NCI-H1417 treated with DMSO at 0.1 percent for 48 hours (cell line): ENCODE measurements at places on chromosomes 3 and 15.

- DNase-seq = no peak
Measured at GRCh38 chr3:123405936-123406510, 42.9 kb downstream of the ADCY5 start.

DNA sequence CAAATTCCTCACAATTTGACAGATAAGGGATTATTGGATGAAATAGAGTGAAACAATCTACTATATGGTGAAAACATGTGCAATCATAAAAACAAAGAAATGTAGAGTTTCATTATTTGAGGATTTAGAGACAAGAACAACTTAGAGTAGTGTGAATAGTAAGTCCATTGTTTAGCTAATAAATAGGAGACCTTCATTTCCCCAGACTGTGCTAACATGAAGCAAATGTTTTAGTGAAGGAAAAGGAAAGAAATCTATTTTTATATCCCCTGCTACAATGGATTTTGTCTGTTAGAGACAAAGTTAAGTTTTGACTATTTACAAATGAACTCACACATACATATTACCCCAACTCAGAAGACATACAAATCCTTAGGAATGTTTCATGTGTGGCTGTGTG is 77.8 kb downstream of the EFL1 start:
- no peak for DNase-seq

DNA sequence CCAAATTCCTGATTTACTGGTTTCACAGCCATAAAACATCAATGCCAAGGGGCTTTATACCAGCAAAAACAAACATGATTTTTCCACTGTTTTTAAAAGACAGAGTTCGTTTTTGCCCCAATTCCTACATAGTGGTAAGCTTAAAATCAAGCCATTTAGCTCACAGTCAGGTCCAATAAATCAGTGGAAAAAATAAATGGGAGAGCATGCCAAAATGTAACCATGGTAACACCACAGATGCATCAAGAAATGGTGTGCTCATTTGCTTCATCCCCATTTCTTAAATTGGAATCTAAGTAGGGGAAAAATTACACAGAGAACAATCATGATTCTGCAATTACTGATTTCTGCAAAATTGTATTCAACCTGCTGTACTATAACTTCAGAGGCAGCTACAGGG is 418.8 kb downstream of the MAGI1 start:
- no peak for DNase-seq

DNA sequence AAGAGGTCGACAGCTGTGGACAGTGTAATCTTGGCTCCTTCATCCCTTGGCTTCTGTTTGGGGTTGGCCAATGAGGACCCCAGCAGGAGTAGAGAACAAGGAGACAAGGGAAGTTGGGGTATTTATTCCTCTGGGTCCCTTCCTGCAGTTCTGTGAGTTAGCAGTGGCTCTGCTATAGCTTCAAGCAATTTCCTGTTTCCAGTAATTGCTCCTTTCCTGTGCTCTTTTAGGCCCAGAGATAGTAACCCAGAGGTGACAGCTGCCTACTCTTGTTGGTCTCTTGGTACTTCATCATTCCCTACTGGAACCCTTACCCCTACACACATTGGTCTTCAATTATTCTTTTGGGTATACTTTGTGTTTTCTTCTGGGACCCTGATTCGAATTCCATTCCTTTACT is 92.9 kb downstream of the NR1D2 start:
- DNase-seq = no peak

DNA sequence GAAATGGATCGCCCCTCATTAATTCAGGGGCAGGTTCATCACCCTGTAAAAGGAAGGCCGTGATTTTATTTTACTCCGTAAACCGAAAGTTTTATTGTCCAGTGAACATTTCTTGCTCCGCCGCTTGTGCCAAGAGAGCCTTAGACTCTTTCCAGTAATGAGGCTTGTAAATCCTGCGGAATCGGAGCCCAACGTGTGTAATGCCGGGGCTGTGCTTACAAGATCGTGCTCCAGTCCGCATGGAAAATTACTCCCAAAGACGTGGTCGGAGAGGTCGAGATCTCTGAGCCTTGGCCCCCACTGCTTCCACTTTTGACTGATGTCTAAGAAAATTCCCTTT is 649 bp upstream of the PLOD2 start:
- no peak for DNase-seq

- no peak for DNase-seq
Measured at GRCh38 chr3:195904368-195904767, 4.0 kb downstream of the TNK2 start.

- DNase-seq = no peak
Measured at GRCh38 chr3:110808630-110809029, 263.0 kb upstream of the NECTIN3 start.

GRCh38 chr15:28125673-28126651 is 26.8 kb upstream of the OCA2 start:
- peak; percentile 53 for DNase-seq

DNA sequence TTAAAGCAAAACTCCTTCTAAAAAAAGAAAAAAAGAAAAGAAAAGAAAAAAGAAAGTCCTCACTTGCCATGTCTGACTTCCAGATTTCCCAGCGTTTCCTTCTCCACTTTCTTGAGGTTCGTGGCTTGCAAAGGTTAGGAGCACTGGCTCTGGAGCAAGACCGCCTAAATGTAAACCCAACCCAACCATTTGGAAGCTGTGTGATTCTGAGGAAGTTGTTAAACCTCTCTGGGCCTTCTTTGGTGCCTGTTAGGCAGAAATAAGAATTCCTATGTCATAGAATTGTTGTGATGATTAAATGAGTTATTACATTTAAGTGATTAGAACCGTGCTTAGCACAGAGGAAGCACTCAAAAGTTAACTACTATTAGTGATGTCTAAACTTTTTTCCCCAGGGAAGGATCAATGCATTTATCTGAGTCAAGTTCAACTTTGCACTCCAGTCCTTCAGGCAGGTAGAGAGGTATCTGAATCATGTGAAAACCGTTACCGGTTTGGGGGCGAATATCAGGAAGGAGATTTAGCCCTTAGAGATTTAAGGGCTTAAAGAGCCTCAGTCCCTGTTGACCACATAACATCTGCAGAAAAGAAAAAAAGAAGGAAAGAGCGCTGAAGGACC is 78.3 kb upstream of the HES1 start:
- DNase-seq = no peak

- DNase-seq = no peak
Measured at GRCh38 chr15:80531388-80531787, 127.2 kb downstream of the ARNT2 start.

GRCh38 chr15:41881550-41881919 is 12.3 kb downstream of the SPTBN5 start:
- no peak for DNase-seq

- DNase-seq = no peak
Measured at GRCh38 chr3:188156056-188156455, 2.1 kb downstream of the LPP start.

DNA sequence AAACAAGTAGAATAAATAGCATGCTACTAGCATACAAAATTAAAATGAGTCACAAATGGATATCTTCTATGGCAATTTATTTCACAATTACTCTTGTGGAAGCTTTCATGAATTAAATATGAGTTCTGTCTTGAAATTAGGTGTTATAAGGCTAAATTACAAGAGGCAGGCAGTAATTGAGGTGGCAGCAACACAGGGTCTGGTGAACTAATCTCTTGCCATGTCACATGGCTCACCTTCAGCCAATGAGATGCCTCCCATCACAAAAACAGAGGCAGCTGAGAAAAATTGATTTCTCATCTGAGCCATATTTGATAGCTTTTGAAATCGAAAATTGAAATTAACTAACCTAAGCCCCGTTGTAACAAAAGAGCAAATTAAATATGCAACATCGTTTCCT is 268.8 kb downstream of the NR2F2 start:
- no peak for DNase-seq

DNA sequence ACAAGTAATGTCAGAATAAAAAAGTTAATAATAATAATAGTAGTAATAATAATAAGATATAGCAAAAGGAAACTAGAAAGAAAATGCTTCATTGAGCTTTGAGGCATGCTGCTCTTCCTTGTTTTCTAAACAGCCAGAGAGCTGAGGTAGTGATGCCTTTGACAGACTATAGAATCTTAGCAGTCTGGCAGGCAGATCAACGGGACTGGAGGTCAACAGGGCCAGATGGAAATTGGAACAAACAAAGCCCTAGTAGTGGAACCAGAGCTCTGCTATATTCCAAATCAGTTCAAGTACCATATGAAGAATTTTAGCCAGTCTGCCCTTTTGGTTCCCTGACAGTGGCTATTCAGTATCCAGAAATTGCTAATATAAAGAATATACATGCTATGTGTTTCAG is 278.6 kb downstream of the NLGN1 start:
- DNase-seq = no peak

- DNase-seq = no peak
Measured at GRCh38 chr3:161475905-161476304, 20.7 kb upstream of the OTOL1 start.

DNA sequence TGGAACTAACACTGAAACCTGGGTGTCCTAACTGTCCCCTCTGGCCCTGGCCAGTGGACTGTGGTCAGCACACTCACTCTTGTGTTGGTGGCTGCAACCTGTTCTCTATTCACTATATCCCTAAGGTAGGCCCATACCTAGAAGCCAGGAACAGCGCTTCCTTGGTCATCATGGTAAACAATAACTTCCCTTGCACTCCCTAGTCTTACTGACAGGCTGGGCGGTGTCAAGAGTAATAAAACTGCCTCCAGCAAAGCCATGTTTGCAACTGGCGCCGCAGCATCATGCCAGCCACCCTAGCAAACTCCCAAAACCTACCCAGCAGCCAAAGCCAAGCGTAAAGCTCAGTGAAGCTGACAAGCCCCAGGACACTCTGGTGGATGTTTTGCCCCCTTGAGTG is 63.1 kb upstream of the TSEN2 start:
- DNase-seq = no peak

DNA sequence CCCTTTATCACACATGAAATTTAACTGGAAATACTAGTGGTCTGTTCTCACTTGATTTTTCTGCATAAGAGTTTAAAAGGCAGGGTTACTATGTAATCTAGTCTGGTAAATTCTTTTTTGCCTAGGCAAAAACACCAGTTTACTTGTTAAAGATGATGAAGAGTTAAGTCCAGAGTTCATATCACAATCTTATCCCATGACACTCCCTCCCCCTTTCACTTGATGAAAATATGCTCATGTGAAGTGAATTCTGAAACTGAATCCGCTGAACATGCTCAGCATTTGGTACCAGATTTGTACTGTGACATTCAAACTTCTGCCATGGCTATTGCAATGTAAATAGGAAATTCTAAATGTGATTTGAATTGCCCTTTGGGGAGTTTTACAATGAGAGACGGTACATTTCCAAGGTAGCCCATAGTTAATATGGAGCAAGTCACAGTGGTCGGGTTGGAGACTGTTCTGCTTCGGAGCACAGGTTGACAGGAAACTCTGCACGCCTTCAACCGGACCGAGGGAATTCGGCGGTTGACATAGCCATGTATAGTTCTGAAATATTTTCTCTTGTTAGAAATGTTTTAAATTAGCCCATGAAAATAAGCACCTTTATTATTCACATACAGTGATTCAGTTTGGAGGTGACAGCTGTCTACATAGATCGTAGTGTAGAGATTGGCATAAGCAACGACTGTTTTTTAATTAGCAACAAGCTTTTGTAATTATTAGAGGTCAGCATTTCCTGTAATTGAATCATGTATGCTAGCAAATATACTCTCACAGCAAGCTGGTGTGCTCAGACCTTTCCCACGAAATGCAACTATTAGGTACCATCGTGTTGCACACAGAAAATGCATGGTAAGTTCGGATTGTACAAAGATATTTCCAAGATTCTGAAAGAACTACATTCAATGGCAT is 768.6 kb upstream of the GOLIM4 start:
- DNase-seq = no peak

GRCh38 chr3:153881201-153881600 is 240.0 kb upstream of the ARHGEF26 start:
- no peak for DNase-seq

DNA sequence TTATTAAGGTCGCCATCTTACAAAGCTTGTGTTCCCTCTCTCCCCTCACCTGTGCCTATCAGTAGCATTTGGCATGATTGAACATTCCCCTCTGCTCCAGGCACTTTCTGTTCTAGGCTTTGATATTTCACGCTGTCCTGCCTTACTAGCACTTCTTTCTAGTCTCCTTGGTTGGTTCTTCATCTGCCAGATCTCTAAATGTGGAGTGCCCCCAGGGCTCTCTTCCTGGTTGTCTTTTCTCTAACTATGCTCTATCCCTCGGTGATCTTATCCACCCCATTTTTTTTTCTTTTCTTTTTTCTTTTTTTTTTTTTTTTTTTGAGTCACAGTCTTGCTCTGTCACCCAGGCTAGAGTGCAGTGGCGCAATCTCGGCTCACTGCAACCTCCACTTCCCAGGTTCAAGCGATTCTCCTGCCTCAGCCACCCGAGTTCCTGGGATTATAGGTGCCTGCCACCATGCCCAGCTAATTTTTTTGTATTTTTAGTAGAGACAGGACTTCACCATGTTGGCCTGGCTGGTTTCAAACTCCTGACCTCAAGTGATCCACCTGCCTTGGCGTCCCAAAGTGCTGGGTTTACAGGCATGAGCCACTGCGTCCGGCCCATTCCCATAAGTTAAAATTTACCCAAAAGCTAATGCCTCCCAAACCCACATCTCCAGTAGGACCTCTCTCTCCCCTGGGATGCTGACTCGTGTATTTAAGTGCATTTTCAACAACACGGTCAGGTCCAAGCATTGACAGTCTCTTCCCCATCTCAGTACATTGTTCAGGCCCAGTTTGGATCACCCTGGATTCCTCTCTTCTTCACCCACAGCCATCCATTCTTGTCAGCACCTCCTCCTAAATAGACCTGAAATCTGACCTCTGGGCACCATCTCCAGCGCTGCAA is 5.2 kb downstream of the NUSAP1 start:
- DNase-seq = no peak

- DNase-seq = no peak
Measured at GRCh38 chr3:130795396-130795795, 48.8 kb upstream of the PIK3R4 start.

- no peak for DNase-seq
Measured at GRCh38 chr15:26623071-26623470, 149.8 kb downstream of the GABRB3 start.

- no peak for DNase-seq
Measured at GRCh38 chr3:131694376-131694775, 191.6 kb upstream of the MRPL3 start.

DNA sequence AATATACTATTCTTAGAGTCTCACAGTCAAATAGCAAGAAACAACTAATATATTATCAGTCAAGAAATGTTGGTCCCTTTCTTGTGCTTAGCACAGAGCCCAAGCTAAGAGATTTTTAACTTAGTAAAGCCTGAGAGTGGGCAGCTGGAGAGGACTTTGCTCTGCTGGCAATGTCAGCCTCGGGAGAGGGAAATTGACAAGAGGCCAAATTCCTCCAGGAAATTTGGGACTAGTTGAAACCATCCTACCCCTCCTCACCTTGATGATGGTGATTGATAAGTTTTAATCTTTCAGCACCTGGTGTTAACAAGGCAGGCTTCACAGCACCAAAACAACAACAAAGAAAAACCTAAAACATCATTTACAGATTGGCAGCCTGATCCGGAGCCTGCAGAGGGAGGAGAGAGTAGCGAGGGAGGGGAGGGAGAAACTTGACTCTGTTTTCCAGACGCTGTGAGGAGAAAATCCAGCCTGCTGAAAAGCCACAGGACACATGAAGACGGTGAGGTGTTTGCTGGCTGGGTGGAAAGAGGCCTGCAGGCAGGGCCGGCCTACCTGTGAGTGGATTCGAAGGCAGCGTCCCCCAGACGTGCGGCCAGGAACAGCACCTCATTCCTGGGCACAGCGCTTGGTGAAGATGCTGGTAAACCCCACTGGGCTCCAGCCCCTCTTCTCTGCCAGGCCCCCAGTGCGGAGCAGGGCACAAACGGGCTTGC is 150.9 kb downstream of the LRRC28 start:
- no peak for DNase-seq
